Skeletal muscle cell (primary cell): ENCODE measurements at places on chromosomes 3 and 15.

GRCh38 chr3:162507397-162507796, 1010.8 kb downstream of the OTOL1 start:
- no peak for DNase-seq

- DNase-seq: peak; percentile 84
Measured at GRCh38 chr3:65575376-65575840, 463.3 kb downstream of the MAGI1 start.

GRCh38 chr3:178966299-178967176, 105.1 kb downstream of the ZMAT3 start:
- peak; percentile 4 for DNase-seq

DNA sequence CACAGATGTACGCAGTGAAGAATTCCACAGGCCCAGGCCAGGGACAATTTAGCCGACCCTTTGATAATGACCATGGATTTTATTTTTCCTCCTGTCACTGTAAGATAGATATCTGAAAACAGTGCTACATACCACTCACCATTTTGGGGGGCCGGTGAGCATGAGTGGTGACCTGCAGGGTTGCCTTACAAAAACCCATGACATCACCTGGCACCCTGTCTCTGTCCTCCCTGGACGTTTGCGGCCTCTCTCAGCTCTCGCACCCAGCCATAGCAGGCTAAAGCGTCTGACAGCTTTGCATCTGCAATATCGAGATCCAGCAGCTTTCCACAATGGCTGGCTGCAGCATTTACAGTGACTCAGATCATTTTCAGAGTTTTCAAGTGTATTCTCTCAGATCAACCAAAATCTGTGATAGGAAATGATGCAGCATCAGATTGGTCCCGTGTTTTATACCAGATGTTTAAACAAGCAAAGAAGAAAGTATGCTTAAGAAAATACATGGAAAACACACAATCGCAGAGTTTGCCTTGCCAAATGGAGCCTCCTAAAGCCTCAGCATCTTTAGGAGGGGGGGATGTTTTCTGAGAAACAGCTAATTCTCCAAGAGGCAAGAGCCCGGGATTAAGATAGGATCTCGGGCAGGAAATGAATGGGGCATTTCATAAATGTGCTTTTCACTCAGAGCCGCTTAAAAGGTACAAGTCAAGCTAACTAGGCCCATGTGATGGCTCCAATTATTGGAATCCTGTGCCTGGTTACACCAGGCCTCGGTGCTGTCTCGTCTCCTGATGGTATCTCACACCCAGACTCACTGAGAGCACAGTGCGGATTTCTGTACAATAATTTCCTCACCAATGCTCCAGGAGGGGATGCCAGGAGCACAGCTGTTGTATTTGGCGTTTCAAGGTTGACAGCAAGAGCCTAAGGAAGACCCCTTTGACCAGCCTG, 257.3 kb downstream of the XXYLT1 start:
- DNase-seq: no peak

DNA sequence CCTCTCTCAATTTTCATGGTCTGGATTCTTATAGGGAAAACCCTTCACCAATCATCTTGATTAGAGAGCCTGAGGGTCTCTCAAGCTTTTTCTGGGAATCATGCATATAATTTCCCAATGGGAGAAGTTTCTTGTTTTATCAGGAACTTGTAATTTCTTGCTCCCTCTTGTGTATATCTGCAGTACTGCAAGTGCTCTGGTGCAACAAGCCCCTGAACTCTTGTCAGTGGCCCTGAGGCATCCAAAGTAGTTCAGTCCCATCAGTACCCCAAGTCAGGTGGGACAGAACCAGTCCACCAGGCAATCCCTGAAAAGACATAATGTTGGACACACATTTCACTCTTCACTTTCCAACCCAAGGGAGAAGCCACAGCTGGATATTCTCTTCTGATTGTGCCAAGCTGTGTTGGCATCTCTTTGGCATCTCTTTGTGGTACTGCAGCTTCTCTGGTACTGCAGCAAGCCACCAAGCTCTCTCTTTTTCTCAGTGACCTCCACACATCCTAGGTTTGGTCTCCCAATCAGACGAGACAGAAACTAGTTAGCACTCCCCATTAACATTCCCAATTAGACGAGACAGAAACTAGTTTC, 214.5 kb downstream of the ZIC4 start:
- DNase-seq: peak; percentile 29

- no peak for DNase-seq
Measured at GRCh38 chr15:72168808-72169190, 28.8 kb downstream of the GRAMD2A start.

GRCh38 chr3:116020989-116021388, 397.7 kb downstream of the GAP43 start:
- no peak for DNase-seq

DNA sequence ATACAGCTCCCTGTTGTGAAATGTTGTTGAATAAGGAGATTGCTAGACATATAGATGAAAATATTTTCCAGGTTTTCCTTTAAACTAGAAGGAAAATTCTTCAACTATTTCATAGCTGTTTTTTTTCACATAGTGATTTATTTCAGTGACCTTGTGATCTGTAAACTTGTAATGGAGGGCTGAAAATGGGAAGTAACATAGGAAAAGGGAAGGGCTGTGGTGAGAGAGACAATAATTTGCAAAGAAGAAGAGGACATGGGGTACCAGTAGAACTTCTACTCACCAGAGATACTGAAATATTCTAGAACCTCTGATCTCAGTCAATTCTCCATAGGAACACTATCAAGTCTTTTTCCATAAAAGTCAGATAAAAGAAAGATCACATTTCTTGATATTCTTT, 60.4 kb downstream of the PLS1 start:
- no peak for DNase-seq

- DNase-seq: peak; percentile 68
Measured at GRCh38 chr3:190058521-190059241, 62.0 kb downstream of the P3H2 start.

- peak; percentile 21 for DNase-seq
Measured at GRCh38 chr15:83158393-83158792, 49.2 kb downstream of the HDGFL3 start.

DNA sequence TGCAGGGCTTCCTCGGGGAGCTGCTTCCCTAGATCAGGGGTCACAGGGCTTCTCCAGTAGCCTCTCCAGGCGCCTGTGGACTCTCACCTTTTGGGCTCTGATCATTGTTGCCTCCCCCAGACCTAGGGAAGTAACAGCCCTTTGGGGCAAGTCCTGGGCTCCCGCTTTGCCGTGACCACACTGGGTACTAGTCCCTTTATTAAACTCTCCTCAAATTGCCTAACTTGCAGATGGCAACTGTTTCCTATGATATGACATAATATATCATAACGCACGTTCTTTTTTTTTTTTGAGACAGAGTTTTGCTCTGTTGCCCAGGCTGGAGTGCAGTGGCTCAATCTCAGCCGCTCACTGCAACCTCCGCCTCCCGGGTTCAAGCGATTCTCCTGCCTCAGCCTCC, 17.9 kb upstream of the NRROS start:
- no peak for DNase-seq

- peak; percentile 87 for DNase-seq
Measured at GRCh38 chr15:95557226-95558046, 773.1 kb upstream of the NR2F2 start.

DNA sequence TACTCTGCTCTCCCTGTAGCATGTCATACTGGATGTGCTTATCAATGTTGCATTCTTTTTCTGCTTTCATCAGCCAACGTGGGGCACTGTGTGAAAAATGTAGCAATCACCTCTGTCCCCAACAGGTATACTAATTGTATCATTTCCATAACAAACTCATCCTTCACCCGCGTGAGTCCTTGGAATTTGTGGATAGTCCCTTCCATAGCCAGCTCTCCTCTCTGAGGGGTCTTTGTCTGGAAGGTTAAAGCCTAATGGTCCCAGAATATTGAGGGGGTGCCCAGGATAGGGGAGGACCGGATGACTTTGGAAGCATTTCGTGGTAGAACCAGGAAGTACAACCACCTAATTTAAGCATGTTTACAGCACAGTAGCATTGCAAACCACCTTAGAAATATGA, 124.6 kb downstream of the FOXB1 start:
- no peak for DNase-seq

GRCh38 chr15:93987068-93987467, 244.3 kb upstream of the MCTP2 start:
- DNase-seq: no peak

DNA sequence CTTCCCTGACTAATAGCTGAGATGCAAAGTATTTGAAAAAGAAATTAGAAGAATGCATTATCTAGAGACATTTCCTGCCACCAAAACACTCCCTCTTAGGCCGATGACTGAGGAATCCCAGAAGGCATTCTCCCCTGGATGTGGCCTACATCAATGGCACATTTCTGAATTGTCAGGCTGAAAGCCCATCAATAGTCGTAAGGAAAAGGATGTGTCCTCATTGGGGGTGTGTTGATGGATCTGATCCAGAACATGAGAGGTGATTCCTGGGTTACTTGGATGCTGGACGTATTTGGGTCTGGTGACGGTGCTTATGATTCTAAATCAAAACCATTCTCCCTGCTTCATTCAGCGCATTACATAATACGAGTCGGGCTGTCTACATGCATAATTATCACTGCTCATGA, 216.9 kb upstream of the CDIN1 start:
- no peak for DNase-seq

DNA sequence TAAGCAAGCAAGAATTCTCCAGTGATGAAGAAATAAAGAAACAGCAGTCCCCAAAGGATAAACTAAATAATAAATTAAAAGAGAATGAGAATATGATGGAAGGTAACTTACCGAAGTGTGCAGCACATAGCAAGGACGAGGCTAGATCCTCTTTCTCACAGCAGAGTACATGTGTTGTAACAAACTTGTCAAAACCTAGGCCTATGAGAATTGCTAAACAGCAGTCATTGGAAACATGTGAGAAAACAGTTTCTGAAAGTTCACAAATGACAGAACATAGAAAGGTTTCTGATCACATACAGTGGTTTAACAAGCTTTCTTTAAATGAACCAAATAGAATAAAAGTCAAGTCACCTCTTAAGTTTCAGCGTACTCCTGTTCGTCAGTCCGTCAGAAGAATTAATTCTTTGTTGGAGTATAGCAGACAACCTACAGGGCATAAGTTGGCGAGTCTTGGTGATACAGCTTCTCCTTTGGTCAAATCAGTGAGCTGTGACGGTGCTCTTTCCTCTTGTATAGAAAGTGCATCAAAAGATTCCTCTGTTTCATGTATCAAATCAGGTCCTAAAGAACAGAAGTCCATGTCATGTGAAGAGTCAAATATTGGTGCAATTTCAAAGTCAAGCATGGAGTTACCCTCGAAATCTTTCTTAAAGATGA, 4.5 kb upstream of the SCG5 start:
- no peak for DNase-seq

- DNase-seq: no peak
Measured at GRCh38 chr3:143559296-143559695, 289.0 kb downstream of the SLC9A9 start.

DNA sequence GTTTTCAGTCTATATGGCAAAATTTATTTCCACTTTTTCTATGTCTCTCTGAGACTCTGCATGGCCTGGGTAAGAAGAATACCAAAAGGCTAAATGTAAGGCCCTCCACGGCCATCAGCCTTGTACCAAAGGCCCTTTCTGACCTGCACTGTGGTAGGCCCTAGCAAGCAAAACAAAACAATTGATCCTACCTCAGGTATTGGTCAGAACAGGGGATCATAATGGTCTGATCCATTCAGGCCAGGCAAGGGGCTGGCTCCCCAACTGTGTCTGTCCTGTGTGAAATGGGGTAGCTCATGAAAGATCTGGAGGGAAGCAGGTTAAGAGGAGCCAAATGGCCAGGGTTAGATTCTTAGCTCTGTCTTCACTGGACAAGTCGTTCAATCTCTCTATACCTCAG, 181.3 kb downstream of the SSR3 start:
- no peak for DNase-seq

- DNase-seq: no peak
Measured at GRCh38 chr3:107662586-107662985, 139.8 kb downstream of the BBX start.

GRCh38 chr15:90210593-90210992, 9.5 kb downstream of the SEMA4B start:
- DNase-seq: no peak
